Stimulated activated CD4-positive, alpha-beta T cell treated with anti-CD3 and anti-CD28 coated beads, Interleukin-1b, Interleukin-23, amount 100 ng/mL, for 1 hour (primary cell): ENCODE measurements at places on chromosomes 12 and 14.

DNA sequence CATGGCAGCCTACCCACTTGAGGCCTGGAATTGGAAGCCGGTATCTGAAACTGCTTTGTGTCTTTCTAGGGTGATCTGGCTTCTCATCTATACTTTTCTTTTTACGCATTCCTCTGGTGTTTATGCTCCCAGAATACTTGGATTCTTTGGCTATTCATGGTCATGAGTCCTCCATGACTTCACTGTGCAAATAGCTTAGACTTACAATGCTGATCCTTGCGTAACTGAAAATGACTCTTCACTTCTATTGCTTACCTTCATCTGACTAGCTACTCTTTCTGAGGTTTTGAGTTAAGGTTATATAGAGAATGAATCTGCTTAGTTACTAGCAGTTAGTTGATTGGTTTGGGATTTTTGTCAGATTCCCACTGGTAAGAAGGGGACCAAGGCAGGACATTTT is 121.7 kb upstream of the NOVA1 start:
- no peak for DNase-seq

- DNase-seq, result no peak
Observed at GRCh38 chr14:73695997-73696396, 18.2 kb downstream of the PNMA1 start.

DNA sequence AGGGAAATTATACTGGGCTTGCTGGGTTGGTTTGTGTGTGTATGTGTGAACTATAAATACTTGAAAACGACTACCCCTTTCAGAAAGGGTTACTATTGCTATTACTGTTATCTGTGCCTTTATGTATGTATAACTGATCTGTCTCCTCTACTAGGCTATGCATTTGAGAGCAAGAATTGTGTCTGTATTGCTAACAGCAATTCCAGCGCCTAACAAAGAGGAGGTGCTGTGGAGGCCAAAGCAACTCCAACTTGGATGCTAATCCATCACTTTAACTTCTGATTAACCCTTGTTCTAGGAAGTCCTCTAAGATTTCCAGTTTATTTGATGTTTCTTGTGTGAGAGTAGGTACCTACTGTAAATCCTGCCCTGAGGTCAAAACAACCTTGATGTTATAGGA is 313.9 kb downstream of the PCNX1 start:
- no peak for DNase-seq

GRCh38 chr14:51525739-51526138 is 126.0 kb upstream of the FRMD6 start:
- DNase-seq, result no peak

DNA sequence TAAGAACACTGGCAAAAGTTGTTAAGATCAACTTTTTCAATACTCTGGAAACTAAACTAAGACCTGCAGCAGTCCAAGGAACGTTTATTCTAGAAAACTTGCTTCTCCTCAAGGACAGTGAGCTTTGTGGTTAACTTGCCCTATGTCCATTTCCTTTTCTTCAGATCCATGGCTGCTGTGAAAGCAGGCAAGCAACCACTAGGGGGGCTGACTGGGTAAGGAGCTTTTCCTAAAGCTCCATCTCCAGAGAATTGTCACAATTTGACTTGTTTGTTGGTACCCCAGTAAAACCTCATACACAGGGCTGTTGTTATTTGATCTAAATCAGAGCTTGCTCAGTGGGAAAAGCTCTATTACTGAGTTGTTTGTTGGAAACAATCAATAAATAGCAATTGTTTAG is 10.1 kb upstream of the RPL10L start:
- DNase-seq, result no peak

GRCh38 chr12:47088021-47088944 is 8.5 kb upstream of the AMIGO2 start:
- DNase-seq, result no peak

- DNase-seq, result no peak
Observed at GRCh38 chr12:70762000-70762399, 124.8 kb upstream of the PTPRB start.

GRCh38 chr12:96141216-96141912 is 52.8 kb upstream of the ELK3 start:
- DNase-seq, result no peak

- no peak for DNase-seq
Observed at GRCh38 chr12:132364348-132364902, 35.0 kb upstream of the GALNT9 start.

GRCh38 chr14:35879151-35879648 is 53.1 kb downstream of the BRMS1L start:
- no peak for DNase-seq

DNA sequence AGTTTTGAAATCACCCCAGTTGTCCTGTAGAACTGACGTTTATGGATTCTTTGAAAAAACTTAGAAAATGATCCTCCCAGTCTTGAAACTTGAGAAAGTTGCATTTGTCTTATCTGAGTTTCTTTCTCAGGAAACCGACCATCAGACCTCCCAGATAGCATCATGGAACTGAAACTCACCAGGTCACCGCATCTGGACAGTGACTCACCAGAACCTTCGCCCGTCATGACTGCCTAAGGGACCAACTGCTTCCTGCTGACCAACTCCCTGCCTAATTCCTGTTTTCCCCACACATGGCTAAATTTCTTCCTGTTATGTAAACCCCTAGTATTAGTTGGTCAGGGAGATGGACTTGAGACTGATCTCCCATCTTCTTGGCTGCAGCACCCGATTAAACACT is 175.7 kb downstream of the RIMBP2 start:
- no peak for DNase-seq

GRCh38 chr12:101743242-101743641 is 4.0 kb upstream of the SYCP3 start:
- DNase-seq, result no peak

DNA sequence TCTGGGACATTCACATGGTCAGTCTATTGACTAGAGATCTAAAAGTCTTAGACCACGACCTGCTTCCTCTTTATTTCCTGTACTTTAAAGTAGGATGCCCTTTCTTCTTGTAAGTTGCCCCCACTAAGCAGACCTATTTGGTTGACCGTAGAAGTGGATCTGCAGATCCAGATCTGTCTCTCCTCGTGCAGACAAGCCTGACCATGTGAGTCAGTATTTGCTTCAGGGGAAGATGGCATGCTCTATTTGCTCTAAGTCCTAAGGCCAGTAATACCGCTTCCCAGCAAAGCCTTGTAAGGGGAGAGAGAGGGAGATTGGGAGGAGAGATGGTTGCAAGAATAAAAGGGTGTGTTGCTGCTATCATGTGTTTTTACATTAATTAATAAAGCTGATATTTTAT is 46.8 kb downstream of the KCNC2 start:
- DNase-seq, result no peak

DNA sequence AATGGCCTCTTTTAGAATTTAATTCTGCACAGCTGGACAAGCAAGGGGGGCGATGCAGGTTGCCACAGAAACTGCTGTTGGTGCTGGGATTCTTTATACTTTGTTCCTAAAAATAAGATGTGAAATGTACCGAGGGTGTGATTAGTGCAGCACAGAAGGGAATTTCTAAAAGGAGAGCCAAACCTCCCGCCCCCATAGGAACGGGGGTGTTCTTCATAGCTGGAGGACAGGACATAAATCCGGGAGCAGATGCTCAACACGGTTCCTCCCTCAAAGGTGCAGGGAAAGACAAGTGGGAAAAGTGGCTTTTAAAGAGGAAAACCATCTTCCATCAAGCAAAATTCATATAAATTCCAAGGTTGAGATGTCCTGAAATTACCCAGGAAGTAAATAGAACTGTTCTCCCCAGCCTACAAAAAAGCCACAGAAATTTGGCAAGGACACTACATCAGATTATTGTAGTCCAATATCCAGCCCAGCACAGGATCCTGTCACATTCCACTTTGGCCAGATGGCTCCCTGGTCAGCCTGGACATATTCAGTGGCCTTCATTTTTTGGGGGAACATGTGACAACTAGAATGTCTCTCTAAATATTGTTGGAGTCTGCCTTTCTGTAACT is 51.4 kb upstream of the TMX1 start:
- no peak for DNase-seq

DNA sequence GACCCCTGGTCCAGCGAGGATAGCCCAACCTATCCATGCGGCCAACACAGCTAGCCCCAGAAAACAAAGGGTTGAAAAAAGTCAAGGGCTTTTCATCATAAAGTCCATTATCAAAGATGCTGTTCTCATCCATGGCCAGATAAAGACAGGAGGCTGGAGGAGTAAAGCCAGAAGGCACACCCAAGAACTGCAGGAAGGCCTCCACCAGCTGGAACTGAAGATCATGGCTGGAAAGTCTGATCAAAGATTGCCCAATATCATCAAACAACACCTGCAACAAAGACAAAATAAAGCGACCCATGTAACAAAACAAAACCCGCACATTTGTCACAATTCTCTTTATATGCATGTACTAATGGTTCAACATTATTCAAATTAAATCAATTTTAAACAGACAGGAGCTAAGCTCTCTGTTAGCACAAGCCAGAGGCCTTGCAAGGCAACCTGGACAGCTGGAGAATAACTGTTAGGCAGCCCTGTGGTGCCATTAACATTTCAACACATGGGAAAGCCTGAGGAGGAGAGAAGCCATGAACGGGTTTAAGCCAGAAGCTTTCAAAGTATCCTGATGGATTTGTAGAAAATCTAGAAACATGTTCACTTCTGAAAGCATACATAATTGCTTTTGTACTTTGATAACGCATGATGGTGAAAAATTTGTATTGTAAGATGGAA is 34.1 kb downstream of the PSMC1 start:
- DNase-seq, result no peak
